ENCODE measurements at places on chromosomes 2 and 18.

DNA sequence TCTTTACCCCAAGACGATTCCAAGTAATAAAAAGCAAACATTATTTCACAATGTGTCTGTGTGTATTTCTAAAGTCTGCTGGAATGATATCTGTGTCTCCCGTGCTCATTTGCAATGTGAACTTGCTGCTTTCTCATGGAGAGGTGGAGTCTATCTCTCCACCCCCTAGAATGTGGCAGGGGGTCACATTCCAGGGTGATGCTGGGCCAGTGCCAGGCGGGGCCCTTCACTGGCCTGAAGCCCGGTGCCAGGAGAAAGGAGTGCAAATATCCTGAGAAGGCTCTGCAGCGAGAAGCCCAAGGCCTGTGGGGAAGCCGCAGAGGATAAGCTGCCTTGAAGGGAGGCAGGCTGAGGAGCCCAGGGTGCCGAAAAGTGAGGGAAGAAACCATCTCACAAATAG lies 26.8 kb upstream of the LDLRAD4 start:
- no peak for DNase-seq

GRCh38 chr18:58860747-58861231 lies 3.9 kb upstream of the ZNF532 start:
- no peak for DNase-seq

DNA sequence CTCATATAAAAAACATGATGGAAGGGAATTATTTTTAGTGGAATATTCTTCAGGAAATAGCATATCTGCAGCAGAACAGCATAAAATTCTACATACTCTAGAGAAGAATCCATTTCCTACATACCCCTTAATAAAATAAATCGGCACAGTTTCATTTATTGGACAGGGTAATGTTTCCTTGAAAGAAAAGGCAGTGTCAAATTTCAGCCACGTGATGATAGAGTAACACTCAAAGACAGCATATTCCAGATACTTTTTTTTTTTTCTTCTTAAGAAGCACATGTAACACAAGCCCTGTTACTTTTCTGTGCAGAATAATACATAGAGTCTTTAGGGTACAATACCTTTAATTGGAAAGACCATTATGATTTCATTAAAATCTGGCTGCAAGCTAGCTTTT lies 204.4 kb downstream of the SRBD1 start:
- DNase-seq = no peak

DNA sequence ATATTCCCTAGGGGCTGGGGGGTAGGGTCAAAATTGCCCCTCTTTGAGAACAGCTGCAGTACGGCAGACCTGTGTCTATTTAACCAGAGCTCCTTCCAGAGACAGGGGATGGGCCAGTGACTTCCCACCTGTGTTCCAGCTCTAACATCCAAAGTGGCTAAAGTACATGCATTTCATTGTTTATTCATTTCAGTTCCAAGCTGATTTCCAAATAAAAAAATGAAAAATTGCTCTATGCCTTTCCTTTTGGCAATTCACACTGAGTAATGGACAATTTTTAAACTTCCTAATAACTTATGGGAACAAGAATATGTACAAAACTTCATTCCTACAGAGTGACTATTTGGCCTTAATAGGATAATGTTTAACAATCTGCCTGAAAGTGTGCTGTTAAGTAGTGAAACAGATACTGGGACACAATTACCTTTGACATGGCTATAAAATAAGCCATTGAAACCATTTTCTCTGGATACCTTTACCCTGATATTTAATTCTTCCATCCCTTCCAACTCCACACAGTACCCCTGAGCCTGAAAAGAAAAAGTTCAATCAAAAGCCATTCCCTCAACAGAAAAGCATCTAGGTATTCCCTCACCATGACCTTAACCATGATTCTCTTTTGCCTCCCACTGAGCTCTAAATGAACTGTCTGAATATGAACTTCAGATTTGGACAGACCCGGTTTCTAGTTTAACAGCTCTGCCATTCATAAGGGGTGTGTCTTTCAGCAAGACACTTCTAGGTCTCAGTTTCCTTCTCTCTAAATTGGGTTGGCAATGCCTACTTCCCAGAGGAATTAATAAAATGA lies 73.1 kb downstream of the RDH14 start:
- DNase-seq = no peak

- DNase-seq = no peak
Observed at GRCh38 chr2:20231598-20232026, 6.7 kb upstream of the SDC1 start.

DNA sequence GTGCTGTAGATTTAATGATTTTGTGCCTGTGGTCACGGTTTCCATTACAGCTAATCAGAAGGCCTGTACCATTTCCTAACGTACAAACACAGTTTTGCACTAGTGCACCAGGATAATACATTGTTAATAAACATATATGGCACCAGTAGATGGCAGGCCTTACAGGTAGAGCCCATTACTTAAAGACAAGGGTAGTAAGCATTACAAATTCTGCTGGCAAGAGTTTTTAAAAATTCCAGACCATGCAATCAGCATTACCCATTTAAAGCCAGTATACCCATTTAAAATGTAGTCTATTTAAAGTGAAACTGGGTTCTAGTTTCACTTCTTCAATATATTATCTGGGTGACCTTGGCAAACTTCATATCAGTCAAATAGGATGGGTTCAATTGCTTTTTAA lies 224.2 kb downstream of the NUP35 start:
- DNase-seq = no peak

DNA sequence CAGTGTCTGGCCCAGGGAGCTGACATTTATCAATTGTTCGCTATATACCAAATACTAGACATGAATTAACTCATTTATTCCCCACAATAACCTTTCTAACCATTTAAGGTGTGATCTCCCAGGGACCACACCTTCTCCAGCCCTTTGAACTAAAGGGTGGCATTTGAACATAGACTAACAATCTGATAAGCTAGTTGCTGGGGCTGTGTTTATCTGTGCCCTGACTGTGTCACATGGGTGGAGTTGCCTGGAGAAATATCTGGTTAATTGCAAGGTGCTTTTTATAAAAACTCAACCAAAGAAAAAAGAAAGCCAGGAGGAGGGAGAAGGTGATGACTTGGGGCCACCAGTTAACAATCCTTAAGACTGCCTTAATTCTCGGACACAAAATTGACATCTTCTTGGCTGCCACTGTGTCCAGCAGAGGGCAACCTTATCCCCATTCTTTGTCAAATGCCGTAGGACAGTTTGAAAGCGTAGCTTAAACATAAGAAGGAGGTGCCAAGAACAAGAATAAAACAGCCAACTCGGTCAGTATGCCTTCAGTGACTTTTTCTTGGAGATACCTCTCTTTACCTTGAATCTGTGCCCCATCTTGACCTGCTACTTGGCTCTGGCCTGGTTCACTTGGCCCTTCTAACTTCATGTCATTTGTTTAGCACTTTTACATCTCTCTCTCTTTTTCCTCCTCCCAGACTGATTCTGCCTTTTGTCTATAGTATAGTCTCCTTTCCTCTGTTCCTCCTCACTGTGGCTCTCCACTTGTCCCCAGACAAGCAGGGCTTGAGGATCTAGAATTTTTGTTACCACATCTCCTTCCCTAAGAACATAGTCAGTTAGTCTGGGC lies 183.4 kb downstream of the MYO3B start:
- DNase-seq = peak; percentile 43

DNA sequence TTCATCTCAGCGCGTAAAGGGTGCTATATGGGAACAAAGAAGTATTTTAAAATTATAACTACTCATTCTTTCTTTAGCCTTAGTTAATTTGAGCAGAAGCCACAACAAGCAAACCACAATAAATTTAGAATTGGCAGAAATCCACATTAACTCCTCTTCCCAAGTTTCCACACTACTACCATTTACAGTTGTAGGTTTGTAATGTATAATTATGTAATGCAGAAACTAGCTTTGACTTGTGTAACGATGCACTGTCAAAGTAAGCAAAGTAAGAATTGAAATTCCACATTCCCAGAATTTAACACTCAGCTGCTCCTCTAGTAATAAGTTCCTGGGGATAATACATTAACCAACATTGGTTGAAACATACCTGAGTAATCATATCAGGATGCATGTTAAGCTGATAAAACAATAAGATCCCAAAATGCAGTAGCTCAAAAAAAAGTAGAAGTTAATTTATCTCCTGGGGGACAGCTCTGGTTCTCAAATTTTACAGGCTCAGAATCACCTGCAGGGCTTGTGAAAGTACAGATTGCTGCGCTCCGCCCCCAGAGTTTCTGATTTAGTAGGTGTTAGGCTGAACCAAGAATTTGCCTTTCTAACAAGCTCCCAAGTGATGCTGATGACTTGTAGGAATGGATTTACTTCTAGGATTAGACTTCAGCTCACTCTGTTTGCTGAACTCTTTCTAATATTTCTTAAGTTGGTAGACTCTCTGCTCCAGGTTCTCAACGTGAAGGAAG lies 9.9 kb downstream of the GRP start:
- no peak for DNase-seq

- DNase-seq = no peak
Observed at GRCh38 chr2:186612555-186613440, 22.9 kb downstream of the ITGAV start.

GRCh38 chr18:75376004-75376403 lies 51.5 kb downstream of the SMIM21 start:
- no peak for DNase-seq

DNA sequence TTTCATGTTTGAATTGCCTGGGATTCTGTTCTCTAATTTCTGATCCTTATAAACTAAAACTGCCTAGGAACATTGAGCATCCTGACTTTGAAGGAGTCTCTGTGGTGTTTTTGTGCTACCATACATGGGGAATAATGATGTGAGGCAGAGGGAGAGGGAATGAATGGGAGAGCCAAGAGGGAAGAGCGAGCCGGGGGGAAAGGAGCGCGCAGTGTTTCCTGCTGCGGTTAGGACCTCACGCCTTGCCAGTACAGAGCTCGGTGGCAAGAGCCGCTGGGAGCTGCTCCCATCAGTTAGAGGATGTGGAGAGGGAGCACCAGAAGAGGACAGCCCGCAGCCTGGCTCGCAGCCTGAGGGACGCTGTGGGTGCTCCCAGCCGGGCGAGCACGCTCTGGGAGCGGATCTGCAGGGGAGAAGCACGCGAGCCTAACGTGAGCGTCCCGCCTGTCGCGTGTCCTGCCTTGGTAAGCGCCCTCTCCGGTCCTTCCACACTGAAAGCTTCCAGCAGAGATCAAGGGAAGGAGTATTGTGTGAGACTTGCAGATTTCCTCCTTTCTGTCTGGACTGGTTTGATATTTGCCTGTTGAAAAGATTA lies 114.7 kb downstream of the FAM210A start:
- DNase-seq = no peak

- no peak for DNase-seq
Observed at GRCh38 chr2:155377931-155378444, 679.5 kb downstream of the KCNJ3 start.

GRCh38 chr2:114550895-114551793 lies 108.7 kb downstream of the DPP10 start:
- DNase-seq = no peak

GRCh38 chr18:54939361-54939917 lies 19.8 kb downstream of the CCDC68 start:
- DNase-seq = no peak

GRCh38 chr2:2886922-2887321 lies 490.7 kb downstream of the EIPR1 start:
- no peak for DNase-seq

DNA sequence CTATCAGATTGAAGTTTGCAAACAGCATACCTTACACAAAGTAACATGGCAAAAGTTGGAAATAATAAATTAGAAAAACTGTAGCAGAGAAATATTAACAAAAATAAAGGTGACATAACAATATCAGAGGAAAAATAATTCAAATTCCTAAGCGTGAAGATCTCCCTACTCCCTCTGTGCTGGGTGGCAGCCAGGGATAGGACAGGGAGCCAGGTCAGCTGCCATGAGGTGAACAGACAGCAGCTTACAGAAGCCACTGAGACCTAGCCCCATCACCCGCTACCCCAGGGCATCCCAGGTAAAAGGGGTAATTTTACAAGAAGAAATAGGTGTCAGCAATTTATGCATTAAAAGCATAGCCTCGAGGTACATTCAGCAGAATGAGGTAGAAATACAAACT lies 423.8 kb upstream of the HS6ST1 start:
- DNase-seq = no peak

DNA sequence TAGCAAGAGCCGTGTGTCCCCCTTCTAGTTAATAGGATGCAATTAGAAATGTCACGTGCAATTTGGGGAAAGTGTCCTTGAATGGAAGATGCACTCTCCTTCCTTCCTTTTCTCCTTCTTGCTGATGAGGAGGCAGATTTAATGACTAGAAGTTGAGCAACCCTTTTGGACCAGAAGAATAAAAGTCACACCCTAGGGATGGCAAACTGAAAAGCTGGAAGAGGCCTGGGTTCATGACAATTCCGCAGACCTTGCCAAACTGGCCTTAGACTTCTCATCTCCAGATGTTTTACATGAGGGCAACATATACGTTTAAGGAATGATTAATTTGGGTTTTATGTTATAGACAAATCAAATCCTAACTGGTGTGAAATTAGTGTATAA lies 38.6 kb upstream of the NCOA1 start:
- DNase-seq = no peak

GRCh38 chr2:198008230-198008629 lies 203.8 kb downstream of the PLCL1 start:
- DNase-seq = no peak

DNA sequence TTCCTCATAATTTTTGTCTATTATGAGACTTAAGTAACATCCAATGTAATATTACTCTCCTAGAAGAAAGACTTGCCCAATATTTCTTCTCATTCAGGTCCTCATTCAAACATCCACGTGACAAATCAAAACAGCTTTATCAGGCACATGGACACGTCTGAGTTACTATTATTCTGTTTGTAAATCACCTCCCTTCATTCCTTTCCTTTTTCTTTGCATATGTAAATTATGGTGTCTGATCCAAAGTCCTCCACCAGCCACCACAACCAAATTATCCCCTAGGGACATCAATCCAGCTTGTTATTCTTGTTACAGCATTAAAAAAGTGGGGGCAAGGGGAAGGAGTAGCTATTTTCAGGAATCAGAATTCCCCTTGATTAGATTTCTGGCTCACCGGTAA lies 7.1 kb downstream of the TMEM163 start:
- DNase-seq = no peak

DNA sequence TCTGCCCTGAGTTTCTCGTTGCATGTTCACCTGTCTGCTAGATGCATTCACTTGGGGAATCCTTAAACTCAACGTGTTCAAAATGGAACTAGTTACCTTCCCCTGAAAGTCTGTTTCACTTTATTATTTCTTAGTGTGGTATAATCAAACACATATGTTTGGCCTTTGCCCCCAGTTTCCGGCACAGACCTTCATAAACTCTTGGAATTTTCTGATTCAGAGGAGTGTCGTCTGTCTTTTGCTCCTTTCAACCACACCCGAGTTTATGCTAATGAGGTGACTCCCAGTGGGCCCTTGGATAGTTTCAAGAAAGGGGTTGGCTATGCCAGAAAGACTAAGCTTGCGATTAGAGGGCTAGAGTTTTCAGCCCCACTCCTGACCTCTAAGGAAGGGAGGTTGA lies 198.9 kb downstream of the CDCA7 start:
- DNase-seq = no peak

GRCh38 chr18:35123811-35124210 lies 82.6 kb downstream of the MAPRE2 start:
- no peak for DNase-seq

- DNase-seq = no peak
Observed at GRCh38 chr2:189222468-189223105, 43.0 kb upstream of the COL5A2 start.

GRCh38 chr18:8944871-8945245 lies 157.6 kb upstream of the NDUFV2 start:
- DNase-seq = no peak

- no peak for DNase-seq
Observed at GRCh38 chr2:224849264-224849663, 133.1 kb upstream of the CCDC195 start.

All from effector memory CD8-positive, alpha-beta T cell (primary cell).